ENCODE measurements at places on chromosomes 3 and 15.

GRCh38 chr3:197023241-197023997 lies 6.2 kb downstream of the MELTF start:
- DNase-seq = no peak

DNA sequence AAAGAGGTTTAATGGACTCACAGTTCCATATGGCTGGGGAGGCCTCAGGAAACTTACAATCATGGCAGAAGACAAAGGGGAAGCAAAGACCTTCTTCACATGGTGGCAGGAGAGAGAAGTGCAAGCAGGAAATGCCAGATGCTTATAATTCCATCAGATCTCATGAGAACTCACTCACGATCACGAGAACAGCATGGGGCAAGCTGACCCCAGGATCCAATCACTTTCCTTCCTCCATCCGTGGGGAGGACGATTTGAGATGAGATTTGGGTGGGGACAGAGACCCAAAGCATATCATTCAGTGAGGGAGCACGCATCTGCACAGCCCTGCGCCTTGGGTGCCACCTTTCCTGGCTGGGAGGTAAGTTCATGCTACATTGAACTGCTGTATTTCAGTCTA lies 234.1 kb upstream of the ATP10A start:
- DNase-seq = no peak

DNA sequence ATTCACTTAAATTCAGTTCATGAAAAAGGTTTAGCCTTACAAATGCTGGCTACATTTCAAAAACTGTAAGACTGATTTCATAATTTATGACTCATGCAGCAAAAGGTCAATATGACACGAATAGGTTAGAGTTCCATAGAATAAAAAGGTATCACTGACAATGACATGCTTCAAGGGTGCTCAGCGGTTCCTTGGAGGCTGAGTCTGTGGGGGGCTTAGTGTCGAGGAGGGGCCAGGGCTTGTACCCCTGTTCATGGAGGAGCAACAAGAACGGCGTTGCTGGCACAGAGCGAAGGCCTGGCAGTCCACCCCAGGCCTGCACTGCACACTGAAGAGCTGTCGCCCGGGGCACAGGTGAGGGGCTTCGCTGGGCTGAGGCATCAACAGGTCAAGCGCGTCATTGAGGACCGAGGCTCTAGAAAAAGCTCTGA lies 174.2 kb downstream of the NR1D2 start:
- no peak for DNase-seq

- no peak for DNase-seq
Measured at GRCh38 chr15:83285284-83285978, 967 bp upstream of the BNC1 start.

DNA sequence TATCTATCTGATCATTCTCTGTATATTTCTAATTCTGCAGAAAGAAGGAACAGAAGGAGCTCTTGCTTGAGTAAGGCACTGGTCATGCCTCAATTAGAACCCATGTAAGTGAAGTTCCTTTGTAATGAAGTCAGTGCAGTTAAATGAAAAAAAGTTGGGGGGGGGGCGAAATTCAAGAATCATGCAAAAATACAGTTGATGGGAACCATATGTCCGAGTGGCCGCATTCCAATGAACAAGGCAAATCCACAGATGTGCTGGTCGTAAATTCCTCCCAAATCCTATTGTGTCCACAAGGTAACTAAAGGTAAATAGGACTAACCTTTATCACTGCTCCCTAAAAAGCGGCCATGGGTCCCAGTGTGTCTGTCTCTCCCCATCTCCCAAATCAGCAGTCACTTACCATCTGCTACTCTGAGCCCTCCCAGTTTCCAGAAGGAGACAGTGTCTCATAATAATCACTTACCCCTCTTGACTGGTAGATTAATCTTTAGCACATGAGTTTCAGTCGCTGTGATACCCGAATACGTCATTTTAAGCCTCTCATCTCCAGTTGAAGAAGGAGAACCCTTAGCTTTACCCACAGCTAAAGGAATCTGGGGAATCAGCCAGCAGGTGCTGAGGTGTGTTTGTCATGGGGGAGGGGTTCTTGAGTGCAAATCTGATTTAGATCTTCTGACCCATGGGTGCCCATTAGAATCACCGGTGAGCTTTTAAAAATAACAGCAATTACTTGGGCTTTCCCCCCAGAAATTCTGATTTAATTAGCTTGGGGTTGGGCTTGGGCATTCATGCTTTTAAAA lies 56.3 kb upstream of the EPHB3 start:
- DNase-seq = no peak

GRCh38 chr15:49282366-49282765 lies 112.3 kb downstream of the GALK2 start:
- DNase-seq = no peak

GRCh38 chr3:160544844-160545503 lies 20.4 kb downstream of the KPNA4 start:
- no peak for DNase-seq

DNA sequence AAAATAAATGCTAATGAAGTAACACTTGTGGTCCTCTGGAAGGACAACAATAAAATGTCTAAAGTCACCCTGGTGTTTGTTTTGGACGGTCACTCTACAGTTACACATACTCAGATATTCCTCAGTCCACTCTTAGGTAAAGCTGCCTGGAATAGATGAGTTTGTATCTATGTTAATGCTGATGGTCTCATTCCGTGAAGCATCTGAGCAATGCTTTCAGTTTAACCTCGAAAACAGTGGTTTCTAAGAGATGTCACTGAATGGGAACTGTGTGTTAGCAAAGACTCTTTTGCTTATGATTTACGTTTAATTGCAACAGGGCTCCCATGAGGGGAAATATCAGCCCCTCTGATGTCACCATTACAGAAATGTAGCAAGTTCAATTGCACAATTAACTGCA lies 49.1 kb downstream of the FBN1 start:
- DNase-seq = no peak

- DNase-seq = no peak
Measured at GRCh38 chr3:175852560-175852959, 993.4 kb downstream of the NAALADL2 start.

GRCh38 chr3:90184861-90185260 lies 1077.4 kb downstream of the EPHA3 start:
- no peak for DNase-seq

- no peak for DNase-seq
Measured at GRCh38 chr15:87620393-87620792, 636.1 kb downstream of the NTRK3 start.

- no peak for DNase-seq
Measured at GRCh38 chr3:32198714-32199113, 39.8 kb upstream of the CMTM8 start.

- no peak for DNase-seq
Measured at GRCh38 chr3:148998715-148999423, 7.5 kb downstream of the GYG1 start.

DNA sequence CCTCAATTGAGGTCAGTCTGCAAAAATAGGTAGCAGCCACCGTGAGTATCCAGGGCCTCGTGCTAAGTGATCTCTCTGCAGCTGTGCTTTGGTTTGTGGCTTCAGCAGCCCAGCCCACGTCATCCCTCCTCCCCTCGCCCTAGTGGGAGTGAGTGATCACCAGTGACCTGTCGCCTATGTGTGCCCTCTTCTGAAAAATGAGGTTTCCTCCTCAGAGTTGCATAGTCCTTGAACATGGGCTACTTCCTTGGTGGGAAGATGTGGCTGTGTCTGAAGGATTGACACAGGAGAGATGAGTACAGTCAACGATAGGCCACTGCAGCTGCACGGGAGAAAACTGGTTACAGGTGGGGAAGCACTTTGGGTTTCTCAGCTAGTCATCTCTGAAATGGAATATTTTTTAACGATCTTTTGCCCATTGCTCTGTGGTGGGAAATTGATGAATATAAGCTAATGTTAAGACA lies 144.8 kb upstream of the BHLHE40 start:
- no peak for DNase-seq

DNA sequence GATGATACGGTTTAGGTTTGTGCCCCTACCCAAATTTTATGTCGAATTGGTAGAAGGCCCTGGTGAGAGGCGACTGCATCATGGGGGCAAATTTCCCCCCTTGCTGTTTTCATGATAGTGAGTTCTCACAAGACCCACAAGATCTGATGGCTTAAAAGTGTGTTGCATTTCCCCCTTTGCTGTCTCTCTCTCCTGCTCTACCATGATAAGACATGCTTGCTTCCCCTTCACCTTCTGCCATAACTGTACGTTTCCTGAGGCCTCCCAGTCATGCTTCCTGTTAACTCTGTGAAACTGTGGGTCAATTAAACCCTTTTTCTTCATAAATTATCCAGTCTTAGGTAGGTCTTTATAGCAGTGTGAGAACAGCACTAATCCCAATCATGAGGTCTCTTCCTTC lies 381.2 kb downstream of the RSL24D1 start:
- no peak for DNase-seq

- DNase-seq = no peak
Measured at GRCh38 chr3:154040283-154040682, 80.9 kb upstream of the ARHGEF26 start.

GRCh38 chr15:87348746-87349145 lies 907.8 kb downstream of the NTRK3 start:
- no peak for DNase-seq

DNA sequence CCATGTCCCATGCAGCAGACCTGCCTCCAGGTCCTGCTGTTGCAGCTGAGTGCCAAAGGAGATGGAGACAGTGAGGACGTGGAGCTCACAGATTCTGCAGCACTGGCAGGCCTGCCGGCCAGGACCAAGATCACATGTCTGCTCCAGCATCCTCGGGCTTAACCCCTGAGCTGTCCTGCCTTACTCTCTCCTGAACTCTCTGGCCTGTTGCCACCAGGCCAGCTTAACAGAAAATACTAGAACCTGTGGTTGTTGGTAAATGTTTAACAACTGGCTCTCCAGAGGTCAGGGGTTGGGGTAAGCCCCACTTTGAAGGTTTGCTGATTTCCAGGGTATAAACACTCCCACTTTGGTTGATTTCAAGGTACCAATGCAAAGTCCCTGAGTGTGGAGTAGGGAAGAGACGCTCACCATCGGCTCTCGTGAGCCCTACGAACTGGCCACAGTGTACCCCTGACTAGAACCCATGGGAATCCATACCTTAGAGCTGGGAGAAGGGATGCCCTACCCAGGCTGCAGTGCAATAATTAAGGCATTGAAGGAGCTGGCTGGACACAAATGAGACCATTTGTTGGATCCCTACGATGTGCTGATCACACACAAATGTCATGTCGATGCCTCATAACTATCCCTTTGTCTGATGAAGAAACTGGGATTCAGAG lies 147.9 kb downstream of the OR4M2 start:
- DNase-seq = peak; percentile 89

DNA sequence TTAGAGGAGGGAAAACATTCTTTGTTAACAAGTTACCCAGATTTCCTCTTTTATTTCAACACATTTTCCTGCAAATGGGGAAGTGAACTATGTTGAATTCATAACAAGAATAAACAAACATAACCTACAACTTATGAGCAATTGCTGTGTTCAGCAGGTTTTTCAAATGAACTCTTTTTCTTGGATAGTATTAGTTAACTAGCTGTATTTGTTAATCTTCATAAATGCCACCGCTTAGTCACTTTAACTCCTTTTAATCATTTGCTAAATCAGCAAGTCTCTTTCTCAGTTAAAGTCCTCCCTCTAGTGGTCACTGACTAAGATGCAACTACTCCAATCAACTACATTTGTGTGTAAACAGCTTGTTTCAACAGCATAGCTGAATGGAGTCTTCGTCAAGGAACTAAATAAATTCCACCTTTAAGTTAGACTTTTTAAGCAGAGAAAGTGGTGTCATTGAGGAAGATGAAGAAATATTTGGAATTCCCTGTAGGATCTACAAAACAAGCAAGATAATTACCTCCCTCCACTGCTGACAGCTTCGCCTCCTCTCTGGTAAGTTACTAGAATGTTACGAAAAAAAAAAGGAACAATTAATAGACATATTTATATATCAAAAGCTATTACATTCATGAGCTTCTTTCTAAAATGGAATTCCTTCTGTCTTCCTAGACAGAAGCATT lies 1122.0 kb downstream of the ROBO1 start:
- no peak for DNase-seq

DNA sequence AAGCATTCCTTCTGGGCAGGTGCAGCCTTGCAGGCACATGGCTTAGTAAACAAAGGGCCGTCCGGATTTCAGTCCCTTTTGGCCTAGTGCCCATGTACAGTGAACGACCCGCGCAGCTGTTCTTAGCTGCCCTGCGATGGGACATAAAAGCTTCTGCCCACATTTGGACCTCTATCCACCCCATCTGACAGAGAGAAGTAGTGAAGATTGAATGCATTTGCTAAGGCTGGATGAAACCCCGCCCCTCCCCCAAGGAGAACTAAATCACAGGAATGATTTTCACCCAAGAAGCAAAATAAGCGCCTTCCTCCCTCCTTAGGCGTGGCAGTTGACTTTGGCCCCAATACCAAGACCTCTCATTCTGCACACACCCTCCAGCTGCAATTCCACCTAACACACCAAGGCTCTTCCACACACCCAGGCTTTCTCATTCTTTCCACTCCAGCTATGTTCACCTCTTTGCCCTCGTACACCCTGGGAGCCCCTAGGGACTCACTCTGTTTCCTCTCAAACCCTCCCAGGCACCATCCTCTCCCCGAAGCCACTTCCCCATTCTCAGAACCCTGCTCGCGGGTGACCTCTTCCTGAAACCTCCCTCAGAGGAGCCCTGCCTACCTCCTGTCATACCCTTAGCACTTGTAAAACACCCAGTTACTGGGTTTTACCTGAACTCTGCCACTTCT lies 14.1 kb upstream of the HRH1 start:
- no peak for DNase-seq

- no peak for DNase-seq
Measured at GRCh38 chr3:162166543-162166942, 669.9 kb downstream of the OTOL1 start.

- DNase-seq = no peak
Measured at GRCh38 chr15:39873978-39874377, 46.1 kb downstream of the GPR176 start.

DNA sequence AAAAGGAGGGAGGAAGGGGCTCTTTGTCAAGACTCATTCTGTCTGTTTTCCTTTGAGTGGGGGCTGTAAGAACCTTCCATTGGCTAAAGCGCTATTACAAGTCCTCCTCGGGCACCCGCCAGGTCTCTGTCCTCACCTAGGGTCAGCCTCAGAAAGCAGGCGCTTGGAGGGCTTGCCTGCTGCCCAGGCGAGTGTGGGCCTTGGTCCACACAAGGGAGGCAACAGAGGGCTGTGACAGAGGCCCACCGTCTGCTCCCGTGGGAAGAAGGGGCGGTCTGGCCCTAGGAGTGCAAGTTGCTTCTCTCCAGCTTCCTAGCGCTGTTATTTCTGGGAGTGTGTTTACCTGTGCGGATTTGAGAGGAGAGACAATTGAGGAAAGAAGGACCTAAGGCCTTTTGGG lies 24.0 kb upstream of the EHD4 start:
- DNase-seq = no peak

DNA sequence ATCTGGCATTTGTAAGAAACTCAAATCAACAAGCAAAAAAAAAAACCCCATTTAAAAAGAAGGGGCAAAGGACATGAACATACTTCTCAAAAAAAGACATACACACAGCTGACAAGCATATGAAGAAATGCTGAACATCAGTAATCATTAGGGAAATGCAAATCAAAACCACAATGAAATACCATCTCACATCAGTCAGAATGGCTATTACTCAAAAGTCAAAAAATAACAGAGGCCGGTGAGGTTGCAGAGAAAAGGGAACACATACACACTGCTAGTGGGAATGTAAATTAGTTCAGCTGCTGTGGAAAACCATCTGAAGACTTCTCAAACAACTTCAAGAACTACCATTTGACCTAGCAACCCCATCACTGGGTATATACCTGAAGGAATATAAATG lies 199.4 kb upstream of the THBS1 start:
- DNase-seq = no peak

GRCh38 chr3:12224181-12225147 lies 64.4 kb upstream of the PPARG start:
- DNase-seq = no peak

GRCh38 chr3:186097663-186098451 lies 11.0 kb downstream of the ETV5 start:
- DNase-seq = no peak

All from mesenteric fat pad (tissue), 1 donor.